Stimulated activated CD8-positive, alpha-beta memory T cell treated with anti-CD3 and anti-CD28 coated beads, Interleukin-15, amount 100 ng/mL, for 1 hour (primary cell): ENCODE measurements at places on chromosomes 7 and 10.

DNA sequence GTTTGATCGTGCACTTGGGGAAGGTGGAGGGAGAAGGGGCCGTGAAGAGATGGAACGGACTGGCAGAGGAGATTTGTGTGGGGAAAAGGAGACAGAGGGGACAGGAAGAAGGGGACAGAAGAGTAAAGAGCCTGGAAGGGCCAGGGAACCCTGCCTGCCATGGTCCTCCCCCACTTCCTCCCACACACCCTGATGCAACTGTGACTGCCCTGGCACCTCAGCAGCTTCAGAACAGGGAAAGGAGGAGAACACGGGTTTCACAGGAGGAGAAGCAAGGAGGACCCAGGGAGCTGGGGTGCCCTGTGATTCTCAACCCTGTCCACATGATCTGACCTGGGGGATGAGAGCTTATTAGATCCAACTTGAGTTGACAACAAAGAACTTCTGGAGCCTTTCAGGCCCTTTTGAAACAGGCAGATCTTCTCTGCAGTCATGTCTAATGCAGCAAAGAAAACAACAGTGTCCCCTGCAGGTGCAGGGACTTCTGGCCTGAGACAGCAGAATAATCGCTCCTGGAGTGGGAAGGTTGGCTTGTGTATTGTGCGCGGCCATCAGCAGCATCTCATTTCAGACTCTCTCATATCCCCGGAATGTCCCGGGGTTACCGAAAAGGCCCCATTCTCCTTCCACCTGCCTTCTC is 421.6 kb downstream of the PAXIP1 start:
- DNase-seq = no peak

DNA sequence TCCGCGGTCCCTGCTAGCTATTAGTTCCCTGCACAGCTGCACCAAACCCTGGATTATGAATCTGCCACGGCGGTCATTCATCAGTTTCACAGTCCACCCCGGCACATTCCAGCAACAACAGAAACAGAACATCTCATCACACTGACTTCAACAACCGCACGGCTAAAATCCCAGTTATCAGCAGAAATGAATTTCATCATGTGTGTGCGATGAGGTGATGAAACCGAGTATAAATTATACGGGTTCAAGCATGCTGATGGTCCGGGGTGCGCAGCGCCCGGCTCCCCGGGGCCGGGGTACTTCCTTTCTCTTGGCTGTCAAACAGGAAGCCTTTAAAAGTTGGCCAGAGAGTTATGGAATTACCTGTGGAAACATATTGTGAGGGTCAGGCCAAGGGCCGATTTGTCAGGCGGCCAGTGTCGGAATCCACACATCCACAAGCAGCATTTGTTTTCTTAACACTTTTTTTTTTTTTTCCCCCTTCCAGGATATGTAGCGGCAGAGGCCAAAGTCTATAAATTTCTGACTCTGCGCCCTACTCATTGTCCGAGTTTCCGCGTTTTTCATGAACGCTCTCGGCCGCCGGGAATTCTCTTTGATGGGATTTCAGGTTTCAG is 420.9 kb upstream of the MGMT start:
- no peak for DNase-seq

DNA sequence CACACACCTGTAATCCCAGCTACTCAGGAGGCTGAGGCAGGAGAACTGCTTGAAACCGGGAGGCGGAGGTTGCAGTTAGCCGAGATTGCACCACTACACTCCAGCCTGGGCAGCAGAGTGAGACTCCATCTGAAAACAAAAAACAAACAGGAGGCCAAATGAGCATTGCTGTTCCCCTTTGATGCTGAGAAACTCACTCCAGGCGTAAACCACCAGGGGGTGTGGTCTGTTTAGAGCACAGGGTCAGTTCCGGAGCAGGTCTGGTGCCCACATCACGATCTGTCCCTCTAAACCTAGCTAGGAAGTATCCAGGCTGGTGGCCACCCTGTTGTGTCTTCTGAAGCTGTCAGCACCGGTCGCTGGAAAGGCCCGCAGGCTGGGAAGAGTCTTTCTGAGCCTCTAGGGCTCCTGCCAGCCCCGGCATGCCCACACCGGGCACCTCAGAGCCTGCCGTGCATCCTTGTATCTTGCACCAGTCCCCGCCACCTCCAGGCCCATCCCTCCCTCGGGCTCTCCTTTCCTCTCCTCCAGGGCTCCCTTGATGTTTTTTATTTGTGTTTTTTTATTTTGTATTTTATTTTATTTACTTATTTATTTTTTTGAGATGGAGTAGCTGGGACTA is 66.3 kb upstream of the SH2B2 start:
- DNase-seq = no peak

GRCh38 chr10:119737823-119738222 is 12.0 kb downstream of the INPP5F start:
- no peak for DNase-seq

- DNase-seq = no peak
These were observed 19.6 kb downstream of the FRMPD2 start for GRCh38 chr10:48254750-48255512.

DNA sequence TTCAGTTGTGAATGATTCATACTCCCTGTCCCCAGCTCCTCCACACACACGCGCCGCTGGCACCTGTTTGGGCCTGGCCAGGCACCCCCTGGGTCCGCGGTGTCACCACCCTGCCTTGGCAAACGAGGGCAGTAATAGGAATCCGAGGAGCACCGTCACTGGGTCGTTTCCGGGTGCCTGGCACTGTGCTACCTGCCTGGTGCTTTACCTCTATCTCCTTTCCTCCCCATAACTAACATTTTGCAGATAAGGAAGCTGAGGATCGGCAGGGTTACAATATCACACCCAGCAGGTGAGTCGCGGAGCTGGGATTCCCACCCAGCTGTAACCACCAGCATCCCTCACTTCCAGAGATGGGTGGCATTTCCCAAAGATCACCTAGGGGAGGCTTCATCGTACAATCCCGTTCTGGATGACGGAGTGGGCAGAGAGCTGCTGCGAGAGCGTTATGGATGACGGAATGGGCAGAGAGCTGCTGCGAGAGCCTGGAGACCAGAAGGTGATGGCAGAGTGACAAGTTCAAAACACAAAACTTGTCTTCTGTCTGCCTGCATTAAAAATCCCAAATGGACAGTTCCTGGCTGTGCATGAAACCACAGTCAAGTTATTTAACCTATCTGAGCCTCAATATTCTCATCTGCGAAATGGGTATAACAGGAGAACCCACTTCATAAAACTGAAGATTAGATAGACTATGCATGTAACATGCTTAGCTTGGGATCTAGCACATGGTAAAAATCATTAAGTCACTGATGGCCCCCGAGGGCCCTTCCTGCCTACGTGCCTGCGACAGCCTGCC is 1.1 kb upstream of the HSPA12A start:
- DNase-seq = no peak

DNA sequence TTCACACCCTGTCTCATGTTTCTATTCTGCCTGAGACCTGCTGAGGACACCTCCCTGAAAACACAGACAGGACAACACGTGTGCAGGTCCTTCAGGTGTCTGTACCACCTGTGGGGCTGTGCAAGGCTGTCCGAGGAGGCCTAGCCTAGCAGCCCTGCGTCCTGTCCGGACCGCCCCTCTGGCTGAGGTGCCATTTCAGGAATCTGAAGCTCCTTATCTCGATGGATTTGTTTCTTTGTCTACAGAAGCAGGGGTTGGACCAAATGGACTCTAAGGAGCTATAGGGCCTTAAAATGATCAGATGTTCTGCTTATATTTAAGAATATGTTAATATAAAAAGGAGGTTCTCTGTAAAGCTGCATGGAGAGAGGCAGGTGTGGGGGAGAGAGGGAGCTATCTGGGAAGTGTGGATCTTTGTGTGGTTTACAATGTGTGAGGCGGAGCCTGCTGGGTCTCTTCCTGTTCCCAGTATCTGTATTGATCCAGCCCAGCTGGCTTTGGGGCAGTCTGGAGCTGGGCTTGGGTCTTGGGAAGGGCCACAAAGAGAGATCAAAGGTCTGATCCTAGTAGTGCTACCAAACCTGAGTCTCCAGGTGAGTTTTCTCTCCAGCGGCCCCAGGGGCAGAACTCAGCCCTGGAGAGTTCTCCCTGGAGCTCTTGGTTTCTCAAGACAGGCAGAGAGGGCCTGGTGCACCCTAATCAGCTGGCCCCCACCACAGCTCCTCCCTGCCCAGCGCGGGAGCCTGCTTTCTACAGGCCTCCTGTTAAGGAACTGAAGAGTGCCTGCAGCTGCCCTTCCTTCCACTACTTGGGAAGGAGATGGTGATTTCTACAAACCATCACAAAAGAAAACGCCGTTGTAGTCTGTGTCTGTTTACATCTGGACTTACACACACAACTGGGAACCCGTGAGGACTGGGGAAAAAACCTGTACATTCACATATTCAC is 3.4 kb upstream of the MNX1 start:
- DNase-seq = no peak

DNA sequence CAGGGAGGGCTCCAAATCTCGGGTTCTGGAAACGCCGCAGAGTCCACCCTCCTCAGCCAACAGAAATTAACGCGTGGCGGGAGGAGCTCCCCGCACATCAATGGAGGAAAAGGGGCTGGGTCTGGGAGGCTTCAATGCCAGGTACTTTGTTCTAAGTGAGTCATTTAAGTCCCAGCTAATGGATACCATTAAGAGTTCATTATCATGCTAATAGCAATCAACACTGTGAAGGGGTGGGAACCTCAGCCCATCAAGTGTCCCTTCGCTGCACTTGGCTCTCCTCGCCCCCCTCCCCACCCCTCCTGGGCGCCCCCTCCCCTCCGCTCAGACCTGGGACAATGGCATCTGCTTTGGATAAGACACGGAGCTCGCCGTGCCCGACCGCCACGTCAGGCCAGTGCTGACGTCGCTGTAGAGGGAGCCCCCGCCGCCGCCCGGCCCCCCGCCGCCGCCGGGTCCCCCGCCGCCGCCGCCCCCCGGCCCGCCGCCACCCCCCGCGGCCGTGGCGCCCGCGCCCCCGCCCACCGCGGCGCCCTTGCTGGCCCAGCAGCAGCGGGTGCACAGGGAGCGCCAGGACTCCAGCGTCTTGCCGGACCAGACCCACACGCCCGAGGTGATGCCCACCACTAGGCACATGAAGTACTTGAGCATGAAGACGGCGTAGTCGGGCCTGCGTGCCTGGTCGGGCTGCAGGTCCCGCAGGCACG is 2.9 kb downstream of the FZD8 start:
- DNase-seq = no peak
